Left cardiac atrium (tissue), 4 donors: ENCODE measurements at places on chromosomes 2 and 18. TPM values are rescaled to one million over a fixed set of nuclear protein-coding genes. Genes with fewer than 3 reads are reported as not detected.

DNA sequence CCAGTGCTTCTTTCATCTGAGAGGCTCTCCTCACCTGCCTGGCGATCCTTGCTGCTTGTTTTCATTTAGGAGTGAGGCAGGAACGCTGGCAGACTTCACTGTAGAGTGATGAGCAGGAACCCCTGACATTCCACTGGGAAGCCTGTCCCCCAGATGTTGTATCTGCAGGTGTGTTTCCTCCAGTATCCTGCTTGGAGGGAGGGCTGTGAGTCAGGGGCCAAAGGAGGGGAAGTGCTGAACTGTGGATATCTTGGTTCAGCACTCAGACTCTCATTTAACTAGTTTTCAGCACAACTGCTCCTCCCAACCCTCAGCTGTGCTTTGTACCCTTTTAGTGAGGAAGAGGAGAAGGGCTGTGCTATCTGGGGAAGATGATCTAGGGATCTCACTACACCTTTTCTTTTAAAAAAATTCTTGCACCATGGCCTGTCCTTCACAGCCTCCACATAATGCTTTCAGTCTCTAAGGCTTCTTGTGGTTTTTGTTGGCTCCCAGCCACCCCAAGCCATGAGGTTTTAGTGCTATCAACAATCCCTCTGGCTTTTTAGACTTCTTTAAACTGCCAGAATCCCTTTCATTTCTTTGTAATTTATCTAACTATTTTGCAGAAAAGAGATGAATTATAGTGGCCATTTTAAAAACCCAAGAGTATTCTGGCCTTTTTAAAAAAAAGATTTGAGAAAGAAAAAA is 11.2 kb downstream of the ANKAR start:
- peak; percentile 53 for DNase-seq

DNA sequence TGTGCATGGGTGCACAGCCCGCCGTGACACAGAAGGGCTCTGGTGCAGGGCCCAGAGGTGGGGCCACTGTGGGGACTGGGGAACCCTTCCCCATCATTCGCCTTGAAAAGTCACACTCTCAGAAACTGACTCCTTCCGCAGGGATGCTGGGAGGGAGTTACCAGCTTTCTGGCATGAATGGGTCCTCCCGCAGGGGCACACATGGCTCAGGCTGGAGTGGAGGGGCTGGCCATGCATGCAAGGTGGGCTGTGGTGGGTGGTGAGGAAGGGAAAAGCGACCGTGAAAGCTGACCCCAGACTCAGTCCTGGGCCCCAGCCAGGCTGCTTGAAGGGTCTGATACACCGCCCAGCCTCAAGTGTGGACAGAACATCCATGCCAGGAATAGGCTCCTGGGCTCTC is 201.1 kb downstream of the TNS1 start:
- DNase-seq, result no peak

DNA sequence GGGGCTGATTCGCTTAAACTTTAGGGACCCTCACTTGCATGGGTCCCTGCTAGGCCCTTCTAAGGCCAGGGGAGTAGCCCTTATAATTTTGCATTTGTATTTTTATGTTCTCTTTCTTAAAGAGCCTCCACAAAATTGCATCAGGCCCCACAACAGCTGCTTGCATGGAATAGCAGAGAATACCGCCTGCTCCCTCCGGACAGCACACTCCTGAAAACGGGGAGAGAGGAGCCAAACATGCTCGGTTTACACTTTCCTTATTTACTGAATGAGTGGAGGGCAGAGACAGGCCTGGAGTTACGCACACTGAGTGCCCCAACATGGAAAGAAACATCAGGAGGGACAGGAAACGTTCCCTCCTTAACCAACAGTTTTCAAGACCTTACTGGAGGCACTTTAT is 132.2 kb downstream of the ANTXR1 start:
- DNase-seq, result no peak

Gene UGT1A10
- not detected for total RNA-seq
